ENCODE measurements at places on chromosomes 16 and 17.
A peak's percentile ranks its signal among the peaks of the same experiment; 100 is the strongest.

GRCh38 chr17:53273126-53273525, 549.6 kb upstream of the KIF2B start:
- DNase-seq: no peak

GRCh38 chr17:82213251-82214011, 789 bp upstream of the CCDC57 start:
- peak; percentile 88 for DNase-seq

GRCh38 chr17:50133028-50133768, 3.2 kb upstream of the SAMD14 start:
- DNase-seq: no peak

- no peak for DNase-seq
Measured at GRCh38 chr17:30520436-30520835, 43.2 kb downstream of the GOSR1 start.

- DNase-seq: no peak
Measured at GRCh38 chr17:49213399-49213798, 2.9 kb downstream of the ABI3 start.

DNA sequence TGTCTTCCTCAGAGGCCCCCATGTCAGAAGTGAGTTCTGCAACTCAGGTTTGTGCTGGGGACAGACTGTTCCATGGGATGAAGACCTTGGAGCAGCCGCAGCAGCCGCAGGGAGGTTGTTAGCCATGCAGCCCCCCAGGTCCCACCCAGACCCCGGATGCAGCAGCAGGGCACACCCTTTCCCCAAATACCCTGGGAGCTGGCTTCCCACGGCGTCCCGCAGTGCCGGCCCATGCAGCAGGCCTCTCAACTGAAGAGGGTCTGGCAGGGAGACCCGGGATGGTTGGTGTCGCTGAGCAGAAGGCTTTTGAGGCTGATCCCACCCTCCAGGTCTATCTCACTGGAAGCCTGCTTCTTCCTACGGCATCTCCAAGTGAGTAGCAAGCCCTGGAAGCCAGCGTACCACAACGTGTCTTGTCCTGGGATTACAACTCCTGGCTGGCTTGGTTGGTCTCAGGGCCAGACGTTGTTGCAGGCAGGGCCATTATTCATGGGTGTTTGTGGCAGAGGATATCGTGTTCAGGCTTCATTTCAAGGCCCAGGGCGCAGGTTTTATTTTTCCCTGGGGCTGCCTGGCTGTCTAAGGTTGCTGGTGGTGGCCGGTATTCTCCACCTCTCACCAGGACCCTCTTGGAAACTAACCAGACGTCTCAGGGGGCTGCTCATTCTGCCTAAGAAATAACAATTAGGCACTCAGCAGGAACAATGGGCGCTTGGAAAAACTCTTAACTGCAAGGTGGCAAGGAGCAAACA, 223.2 kb downstream of the C16orf95 start:
- no peak for DNase-seq

- DNase-seq: no peak
Measured at GRCh38 chr16:57997176-57997527, 3.3 kb downstream of the ZNF319 start.

GRCh38 chr17:1471911-1472821, 16.1 kb upstream of the CRK start:
- no peak for DNase-seq

- no peak for DNase-seq
Measured at GRCh38 chr17:48933035-48933434, 11.6 kb downstream of the SNF8 start.
